ENCODE measurements at places on chromosomes 13 and 19.

DNA sequence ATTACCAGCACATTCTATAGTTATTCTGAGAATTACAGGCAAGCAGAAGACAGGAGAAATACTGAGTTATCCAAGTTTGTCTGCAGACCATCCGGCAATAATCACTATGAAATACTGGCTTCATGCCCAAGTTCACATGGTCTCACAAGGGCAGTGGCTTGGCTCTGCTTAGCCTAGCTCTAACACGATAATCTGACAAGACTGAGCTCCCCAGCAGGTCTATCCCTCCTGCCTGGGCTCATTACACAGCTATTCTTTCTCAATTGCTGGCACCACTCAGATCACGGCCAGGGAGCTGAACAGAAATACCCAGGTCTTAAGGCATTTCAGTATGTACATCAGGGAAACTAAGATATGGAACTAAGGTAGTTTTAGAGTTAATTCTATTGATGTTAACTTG, 361.6 kb upstream of the PCDH20 start:
- no peak for DNase-seq

- DNase-seq = no peak
These were observed 18.7 kb downstream of the VAV1 start for GRCh38 chr19:6791237-6791636.

DNA sequence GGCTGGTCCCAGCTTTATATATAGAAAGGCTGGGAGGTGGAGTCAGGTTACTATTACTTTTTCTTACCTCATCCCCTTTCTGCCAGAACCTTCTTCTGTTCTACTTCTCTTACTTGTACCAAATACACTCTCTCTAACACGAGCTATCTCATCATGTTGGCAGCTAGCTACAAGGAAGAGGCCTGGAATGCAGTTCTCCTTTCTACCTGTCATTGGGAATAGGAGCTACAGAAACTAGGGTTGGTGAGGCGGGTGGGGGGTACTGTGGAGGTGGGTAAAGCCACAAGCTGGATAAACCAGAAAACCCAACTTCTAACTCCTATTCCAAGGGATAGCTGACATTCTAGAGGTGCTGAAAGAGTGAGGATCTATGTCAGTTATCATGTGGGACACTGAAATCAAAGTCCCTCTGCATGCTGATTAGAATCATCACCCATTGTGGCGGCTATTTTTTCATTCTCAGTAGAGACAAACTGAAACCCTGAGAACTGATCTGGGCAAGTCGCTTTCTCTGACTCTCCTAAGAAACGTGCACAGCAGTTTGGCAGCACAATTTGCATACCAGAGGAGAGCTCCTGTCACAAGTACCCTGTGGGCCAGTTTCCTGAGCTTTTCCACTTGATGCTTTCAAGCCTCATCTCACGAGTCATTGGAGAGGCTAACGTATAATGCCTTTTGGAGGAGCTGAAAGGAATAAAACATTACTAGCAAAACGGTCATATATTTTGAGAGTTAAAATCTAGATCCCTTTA, 358.1 kb downstream of the ENOX1 start:
- no peak for DNase-seq

- DNase-seq = no peak
These were observed 130.7 kb upstream of the SGCG start for GRCh38 chr13:23050126-23050525.

GRCh38 chr13:33034882-33035520, 18.8 kb downstream of the KL start:
- no peak for DNase-seq

- DNase-seq = no peak
These were observed 49.0 kb downstream of the ARHGEF18 start for GRCh38 chr19:7397687-7398086.

DNA sequence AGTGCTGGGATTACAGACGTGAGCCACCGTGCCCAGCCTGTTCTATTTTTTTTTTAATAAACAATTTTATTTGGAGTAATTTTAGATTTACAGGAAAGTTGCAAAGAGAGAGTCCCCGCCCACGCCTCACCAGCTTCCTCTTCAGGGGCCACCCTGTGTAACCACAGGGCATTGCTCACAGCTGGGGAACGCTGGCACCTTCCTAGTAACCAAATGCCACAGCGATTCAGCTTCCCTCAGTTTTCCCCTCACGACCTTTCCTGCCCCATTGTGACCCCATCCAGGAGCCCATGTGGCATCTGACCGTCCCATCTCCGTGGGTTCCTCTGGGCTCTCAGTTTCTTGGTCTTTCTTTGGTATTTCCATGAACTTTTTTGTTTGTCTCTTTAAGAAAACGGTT, 83.9 kb downstream of the GNG7 start:
- DNase-seq = no peak

GRCh38 chr13:95822303-95822702, 145.4 kb downstream of the DNAJC3 start:
- no peak for DNase-seq

DNA sequence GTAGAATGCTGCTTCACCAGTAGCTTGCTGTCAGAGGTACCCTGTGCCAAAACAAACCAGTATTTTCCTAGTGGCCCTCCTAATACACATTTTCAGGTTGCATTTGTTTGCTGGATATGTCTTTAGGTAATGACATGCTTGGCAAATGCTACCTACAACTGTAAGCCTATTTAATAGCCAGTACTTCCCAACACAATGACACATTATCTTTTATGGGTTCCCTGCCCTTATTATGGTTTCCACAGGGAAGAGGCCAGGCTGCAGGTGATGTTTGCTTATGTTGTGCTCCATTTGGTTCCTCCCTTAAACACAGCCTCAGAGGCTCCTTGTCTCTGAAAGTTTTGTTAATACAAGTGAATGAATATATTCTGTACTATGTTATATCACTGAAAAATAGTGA, 24.7 kb downstream of the FRY start:
- no peak for DNase-seq

GRCh38 chr13:101523154-101524131, 71.0 kb downstream of the ITGBL1 start:
- DNase-seq = no peak

- no peak for DNase-seq
These were observed 418.8 kb downstream of the GPC5 start for GRCh38 chr13:91817250-91817649.

GRCh38 chr19:53885036-53885435, 3.0 kb downstream of the PRKCG start:
- DNase-seq = no peak

DNA sequence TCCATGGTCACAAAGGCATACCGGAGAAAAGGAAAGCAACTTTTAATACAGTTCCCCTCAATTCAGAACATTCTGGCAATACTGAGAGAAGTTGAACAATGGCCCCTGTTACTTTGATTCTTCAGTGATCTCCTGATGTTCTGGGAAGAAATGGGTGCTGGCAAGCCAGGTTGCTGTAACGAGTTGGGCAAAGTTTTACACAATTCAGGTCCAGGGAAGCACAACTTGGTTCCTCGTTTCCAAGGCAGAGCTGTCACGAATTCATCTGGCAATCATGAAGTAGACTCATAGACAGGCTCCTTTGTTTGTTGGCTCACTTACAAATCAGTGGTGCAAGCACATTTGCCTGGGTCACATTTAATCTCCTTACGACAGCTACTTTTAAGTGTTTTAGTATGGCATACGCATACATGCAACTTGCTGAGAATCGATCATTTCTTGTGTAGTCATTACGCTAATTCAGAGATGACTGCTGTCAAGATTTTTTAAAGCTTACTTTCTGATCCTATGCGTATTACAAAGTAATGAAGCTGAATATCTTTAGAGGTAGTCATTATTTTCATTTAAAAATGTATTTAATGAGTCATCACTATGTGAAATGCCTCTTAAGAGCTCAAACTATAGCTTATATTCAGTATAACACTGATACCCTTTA, 174.7 kb downstream of the GPC5 start:
- no peak for DNase-seq

GRCh38 chr19:3365093-3365835, 1.1 kb upstream of the NFIC start:
- DNase-seq = no peak

GRCh38 chr13:64327505-64328194, 2902.5 kb downstream of the PCDH9 start:
- DNase-seq = no peak

- DNase-seq = no peak
These were observed 30.0 kb downstream of the MYH14 start for GRCh38 chr19:50233308-50233910.

GRCh38 chr13:24943136-24943535, 152.8 kb upstream of the PABPC3 start:
- no peak for DNase-seq

- no peak for DNase-seq
These were observed 144.4 kb downstream of the DIAPH3 start for GRCh38 chr13:60019119-60019993.

- DNase-seq = no peak
These were observed 846 bp downstream of the ZNF790 start for GRCh38 chr19:36837176-36837905.

- DNase-seq = no peak
These were observed 122.2 kb downstream of the ZNF486 start for GRCh38 chr19:20289186-20289585.

GRCh38 chr19:11444059-11444458, 8.6 kb downstream of the PRKCSH start:
- DNase-seq = no peak

DNA sequence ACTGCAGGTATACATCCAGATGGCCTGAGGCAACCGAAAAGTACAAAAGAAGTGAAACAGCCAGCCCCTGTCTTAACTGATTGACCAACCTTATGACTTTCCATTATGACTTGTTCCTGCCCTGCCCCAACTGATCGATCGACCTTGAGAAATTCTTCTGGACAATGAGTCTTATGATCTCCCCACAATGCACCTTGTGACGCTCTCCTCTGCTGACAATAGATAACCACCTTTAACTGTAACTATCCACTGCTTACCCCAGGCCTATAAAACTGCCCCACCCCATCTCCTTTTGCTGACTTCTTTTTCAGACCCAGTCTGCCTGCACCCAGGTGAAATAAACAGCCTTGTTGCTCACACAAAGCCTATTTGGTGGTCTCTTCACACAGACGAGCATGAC, 11.2 kb downstream of the ZNF83 start:
- no peak for DNase-seq

- peak; percentile 11 for DNase-seq
These were observed 753.9 kb downstream of the OLFM4 start for GRCh38 chr13:53782488-53782961.

- DNase-seq = no peak
These were observed 26.1 kb upstream of the N4BP2L1 start for GRCh38 chr13:32453981-32454380.

DNA sequence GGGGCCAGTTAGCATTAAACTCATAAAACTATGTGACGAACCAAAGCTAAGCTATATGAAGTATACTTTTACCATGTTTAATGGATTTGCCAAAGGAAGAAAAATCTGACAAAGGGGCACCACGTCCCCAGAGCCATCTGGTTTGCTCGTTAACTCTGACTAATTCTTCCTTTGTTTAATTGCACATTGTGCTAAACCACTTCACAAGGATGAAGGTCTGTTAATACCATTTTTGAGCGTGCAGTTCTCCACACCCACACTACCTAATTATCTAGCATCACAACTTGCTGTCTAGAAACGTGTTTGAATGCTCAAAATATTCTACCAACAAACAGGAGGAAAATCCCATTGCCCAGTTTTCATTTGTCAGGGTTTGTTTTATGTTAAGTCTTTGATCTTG, 74.8 kb downstream of the COL4A1 start:
- DNase-seq = no peak

GRCh38 chr13:34263681-34264080, 445.7 kb downstream of the RFC3 start:
- DNase-seq = no peak

- no peak for DNase-seq
These were observed 518.0 kb upstream of the SGCG start for GRCh38 chr13:22662771-22663170.

- no peak for DNase-seq
These were observed 7.4 kb upstream of the KLHL26 start for GRCh38 chr19:18629166-18630088.

DNA sequence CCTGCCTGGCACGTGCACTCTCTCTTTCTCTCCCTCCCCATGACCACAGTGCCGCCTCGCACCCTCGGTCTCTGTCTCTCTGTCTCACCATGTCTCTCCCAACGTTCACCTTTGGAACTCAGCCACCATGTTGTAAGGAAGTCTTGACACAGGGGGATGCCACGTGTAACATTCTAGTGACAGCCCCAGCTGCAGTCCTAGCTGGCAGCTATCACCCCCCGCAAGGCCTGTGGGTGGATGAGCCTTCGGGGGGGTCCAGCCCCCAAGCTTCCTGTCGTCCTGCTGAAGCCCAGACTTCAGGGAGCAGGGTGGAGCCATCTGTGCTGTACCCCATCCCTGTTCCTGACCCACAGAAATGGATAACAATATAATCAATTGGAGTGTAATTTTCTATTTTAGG, 118.5 kb downstream of the SOX1 start:
- DNase-seq = no peak

- DNase-seq = no peak
These were observed 37.4 kb downstream of the SCGB2B2 start for GRCh38 chr19:34639491-34640085.

- no peak for DNase-seq
These were observed 103.9 kb downstream of the HS6ST3 start for GRCh38 chr13:96193728-96194310.

GRCh38 chr13:48235341-48236135, 2.5 kb downstream of the ITM2B start:
- no peak for DNase-seq

GRCh38 chr19:49637821-49638738, 1.9 kb downstream of the RRAS start:
- no peak for DNase-seq

DNA sequence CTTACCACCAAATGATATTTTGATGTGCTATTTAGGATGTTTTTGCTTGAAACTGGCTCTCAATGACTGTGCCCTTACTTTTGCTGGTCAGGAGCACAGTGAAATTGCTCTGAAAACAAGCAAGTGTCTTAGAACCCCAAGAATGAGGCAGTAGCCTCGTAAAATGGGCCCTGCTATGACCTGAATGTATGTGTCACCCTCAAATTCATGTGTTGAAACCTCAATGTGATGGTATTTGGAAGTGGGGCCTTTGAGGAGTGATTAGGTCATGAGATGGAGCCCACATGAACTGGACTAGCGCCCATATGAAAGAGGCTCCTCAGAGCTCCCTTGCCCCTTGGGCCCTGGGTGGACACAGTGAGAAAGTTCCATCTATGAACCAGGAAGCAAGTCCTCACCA, 155.2 kb downstream of the ZIC5 start:
- no peak for DNase-seq

GRCh38 chr19:10339380-10339960, at the start of gene ICAM3:
ICAM3 (minus strand) TSS chr19:10339624; CDS start chr19:10339614, 10 bp downstream.
- DNase-seq = no peak

GRCh38 chr13:28609926-28610325, 49.0 kb upstream of the POMP start:
- DNase-seq = no peak

Measured in C1 segment of cervical spinal cord (tissue), 14 donors.